ENCODE measurements at places on chromosomes 12 and 14.

- DNase-seq, result no peak
These were observed 127.3 kb upstream of the TMPO start for GRCh38 chr12:98388126-98388525.

DNA sequence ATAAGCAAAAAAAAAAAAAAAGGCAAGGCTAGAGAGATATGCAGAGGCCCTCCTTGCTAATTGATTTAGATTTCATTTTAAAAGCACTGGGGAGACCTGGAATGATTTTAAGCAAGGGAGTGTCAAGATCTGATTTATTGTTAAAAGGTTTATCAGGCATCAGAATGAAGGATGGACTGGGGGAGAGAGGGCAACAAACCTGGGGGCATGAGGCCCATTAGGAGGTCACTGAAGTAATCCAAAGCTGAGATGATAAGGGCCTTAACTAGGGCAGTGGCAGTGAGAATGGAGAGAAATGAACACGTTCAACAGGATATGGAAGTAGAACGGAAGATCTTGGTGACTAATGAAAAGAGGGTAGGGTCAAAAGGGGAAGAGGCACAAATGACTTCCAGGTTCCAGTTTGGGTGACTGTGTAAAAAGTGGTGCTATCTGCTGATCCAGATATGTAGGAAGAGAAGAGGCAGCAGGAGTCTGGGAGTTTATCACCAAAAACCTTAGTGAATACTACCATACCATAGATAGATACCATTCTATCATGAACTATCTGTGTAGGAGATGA is 24.0 kb downstream of the KITLG start:
- no peak for DNase-seq

GRCh38 chr12:100058482-100059029 is 73.8 kb upstream of the ANKS1B start:
- DNase-seq, result no peak

- no peak for DNase-seq
These were observed 44.5 kb downstream of the ASCL4 start for GRCh38 chr12:107818984-107819383.

- DNase-seq, result no peak
These were observed 149.6 kb upstream of the DYRK2 start for GRCh38 chr12:67498991-67499390.

DNA sequence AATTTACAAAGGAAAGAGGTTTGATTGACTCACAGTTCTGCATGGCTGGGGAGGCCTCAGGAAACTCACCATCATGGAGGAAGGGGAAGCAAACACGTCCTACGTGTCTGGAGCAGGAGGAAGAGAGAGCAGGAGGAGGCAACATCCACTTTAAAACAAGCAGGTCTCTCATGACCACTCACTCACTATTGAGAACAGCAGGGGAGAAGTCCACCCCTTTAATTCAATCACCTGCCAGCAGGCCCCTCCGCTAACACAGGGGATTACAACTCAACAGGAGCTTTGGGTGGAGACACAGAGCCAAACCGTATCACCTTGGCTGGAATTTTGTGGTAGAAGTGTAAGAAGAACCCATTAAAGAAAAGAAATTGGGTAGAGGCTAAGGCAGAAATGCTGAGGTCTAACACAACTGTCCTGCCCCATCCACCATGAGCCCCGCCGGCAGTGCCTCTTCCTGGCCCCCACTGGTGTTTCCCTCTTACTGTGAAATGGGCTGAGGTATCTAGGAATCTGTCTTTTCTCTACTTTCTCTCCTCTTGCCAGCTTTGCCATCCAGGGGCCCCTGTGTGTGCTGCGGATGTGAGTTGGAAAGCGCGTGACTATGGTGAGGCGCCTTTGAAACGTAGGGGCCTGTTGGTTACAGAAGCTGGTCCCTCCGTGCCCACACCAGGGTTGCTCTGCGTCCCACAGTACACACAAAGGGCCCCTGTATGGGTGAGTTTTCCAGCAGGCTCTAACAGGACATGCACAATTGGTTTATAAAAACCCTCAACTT is 108.0 kb upstream of the TMEM132D start:
- DNase-seq, result no peak

GRCh38 chr12:71787580-71787979 is 32.9 kb downstream of the RAB21 start:
- DNase-seq, result no peak

GRCh38 chr12:77847060-77847541 is 16.4 kb downstream of the NAV3 start:
- no peak for DNase-seq

DNA sequence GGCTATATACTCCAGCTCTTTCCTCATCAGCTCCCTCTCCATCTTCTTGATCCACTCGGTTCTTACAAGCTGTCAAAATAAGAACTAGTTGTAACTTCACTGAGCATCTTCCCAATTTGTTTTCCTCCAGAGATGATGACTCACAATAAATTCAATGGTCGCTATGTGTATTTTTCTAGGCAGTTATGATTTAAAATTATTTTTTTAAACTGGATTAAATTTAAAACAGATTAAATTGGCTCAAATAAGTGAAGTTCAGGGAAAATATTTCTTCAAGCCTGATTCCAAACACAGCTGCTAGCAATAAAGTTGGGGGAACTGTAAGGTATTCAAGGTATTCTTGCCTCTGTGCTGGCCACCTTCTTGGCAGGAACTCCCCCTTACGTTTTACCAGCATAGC is 717.7 kb upstream of the USP15 start:
- DNase-seq, result no peak

GRCh38 chr14:70416725-70417349 is at the start of gene SYNJ2BP:
SYNJ2BP (minus strand) TSS chr14:70417090; CDS start chr14:70416963, 127 bp downstream.
- peak; percentile 64 for DNase-seq

DNA sequence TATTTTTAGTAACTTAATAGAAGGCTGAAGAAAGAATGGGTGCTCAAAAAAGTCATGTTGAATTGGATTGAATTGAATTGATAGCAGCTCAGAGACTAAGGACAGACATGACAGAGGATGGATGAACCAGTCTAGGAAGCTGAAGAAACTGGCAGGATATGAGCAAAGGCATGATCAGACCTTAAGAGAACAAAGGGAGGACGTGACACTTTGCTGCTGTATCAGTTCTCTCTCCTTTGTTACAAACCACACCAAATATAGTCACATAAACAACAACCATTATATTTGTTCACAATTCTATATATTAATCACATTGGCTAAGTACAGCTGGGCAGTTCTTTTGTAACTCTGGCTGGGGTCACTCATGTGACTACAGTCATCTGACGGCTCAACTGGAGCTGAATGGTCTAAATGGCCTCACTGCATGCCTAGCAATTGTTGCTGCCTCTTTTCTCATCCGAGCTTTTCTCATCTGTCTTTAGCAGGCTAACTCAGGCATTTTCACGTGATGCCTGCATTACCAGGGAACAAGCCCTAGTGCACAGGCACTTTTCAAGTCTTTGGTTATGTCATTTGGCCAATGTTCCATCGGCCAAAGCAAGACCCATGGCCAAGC is 355.0 kb downstream of the ETNK1 start:
- DNase-seq, result no peak

- DNase-seq, result no peak
These were observed 254.7 kb downstream of the IPO8 start for GRCh38 chr12:30440826-30441602.

GRCh38 chr12:123150275-123150743 is 581 bp downstream of the PITPNM2 start:
- no peak for DNase-seq

- no peak for DNase-seq
These were observed 233.3 kb downstream of the CCDC59 start for GRCh38 chr12:82124711-82125380.

DNA sequence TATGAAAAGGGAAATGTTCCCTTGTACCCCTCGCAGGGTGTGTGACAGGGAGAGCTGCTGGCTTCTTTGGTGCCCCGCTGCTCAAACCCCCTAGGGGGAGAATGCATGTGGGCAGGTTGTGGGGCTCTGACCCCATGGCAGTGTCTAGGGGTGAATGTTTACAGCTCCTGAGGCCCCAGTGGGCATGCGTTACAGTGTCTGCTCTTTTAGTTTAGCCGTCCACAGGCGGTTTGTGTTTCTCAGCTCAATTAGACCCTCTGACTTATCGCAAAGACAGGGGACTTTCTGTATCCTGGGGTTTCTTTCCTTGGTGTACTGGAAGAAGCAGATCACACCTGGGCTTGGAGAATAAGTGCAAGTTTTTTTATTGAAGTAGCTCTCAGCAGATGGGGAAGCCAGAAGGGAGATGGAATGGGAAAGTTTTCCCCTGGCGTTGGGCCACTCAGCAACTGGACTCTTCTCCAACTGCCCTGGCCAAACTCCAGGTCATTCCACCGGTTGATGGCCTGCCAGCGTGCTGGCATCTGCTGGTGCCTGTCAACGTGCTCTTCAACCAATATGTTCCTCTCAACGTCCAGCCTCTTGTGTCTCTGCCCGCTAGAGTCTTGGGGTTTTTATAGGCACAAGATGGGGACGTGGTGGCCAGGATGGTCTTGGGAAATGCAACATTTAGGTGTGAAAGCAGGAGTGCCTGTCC is 720.9 kb downstream of the FSCB start:
- no peak for DNase-seq

DNA sequence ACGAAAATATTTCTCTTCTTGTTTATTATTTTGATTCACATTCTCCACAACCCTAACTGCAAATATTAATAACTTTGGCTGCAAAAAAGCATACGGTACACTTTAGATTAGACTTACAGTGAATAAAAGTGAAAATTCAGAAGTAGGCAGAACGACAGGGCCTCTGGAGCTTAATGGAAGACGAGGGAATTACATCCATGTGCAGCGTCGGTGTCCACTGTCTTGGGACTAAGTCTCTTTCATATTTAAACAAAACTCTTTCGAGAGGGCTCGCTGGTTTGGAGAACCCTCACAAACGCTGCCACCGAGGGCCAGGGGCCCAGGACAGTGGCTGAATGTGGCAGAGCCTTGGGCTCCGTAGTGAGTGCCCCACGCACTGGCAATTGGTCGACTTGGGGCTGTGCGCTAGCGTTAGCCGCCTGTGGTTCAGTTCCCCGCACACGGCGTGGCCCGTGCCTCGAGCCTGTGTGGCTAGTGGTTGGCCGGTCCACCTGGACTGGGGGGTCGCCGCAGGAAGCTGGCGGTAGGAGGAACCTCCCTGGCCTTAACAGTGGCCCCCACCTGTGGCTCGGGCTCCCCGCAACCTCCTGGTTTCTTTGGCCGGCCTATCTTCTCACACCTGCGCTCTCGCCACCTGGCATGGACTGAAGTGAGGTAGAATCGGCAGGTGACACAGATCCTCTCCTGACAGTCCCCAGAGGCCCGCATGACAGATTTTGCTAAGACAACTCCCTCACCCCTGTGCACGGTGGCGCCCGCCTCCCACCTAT is 739 bp upstream of the PAX9 start:
- no peak for DNase-seq

DNA sequence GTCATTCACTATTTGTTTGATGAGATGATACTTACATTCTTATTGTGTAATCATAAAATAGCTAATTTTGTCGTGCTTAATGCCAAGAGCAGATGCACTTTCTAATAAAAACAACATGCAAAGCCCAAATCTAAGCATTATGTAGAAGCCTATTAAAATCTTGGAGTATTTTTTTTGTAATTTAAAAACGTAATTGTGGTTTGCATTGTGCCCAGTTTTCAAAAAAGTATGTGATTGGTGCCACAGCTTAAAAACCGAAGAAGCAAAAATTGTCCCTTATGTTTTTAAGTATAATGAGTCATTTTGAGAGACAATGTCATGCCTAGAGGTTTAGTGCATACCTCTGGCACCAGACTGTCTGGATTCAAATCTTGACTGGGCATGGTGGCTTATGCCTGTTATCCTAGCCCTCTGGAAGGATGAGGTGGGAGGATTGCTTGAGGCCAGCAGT is 464.8 kb upstream of the RGS6 start:
- DNase-seq, result no peak

- no peak for DNase-seq
These were observed 326.3 kb downstream of the BMP4 start for GRCh38 chr14:53630336-53630735.

DNA sequence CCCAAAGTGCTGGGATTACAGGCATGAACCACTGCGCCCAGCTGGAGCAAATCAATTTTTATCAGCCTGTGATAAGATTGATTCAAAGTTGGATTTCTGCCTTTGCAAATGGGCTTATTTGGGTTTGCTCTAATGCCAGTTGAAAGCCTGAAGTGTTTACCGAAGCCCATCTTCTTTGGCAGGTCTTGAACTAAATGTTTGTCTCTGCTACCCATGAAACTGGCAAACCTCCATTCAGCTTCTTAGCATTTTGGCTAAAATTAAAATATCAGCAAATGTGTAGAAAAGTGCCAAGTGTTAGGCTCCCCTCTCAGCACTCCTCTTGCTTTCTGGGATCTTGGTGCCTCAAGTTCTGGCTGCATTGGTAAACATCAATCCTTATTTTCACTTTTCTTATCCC is 61.5 kb downstream of the MGAT4C start:
- no peak for DNase-seq

DNA sequence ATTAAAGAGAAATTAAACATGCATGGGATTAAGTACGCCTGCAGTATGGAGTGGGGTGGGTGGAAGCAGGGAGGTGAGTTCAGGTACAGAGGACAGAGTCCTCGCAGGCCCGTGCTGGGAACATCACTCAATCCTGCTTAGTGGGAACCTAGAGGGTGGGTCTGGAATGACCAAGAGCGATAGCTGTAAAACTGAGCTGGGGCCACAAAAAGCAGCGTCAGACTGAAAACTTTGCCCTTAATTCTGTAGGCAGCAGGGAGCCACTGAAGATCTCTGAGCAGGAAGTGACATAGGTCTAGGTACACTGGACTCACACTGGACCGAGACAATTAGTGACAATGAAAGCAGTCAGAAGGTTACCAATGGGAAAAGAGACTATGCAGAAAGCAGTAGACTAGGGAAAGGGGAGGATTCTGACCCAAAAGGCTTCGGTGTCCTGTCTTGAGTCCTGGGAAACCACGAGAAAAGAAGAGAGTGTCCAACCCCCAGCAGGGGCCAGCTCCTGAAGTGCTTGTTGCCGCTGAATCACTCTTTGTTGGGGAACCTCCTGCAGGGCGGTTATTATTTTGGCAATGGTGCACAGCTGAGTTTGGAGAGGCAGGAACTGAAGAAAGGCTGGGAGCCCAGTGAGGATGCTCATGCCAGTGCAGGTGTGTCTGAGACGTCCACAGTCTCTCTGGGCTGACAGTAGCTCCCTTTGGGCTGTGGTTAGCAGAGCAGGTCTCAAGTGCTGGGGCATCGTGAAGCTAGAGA is 97.4 kb downstream of the PLXNC1 start:
- DNase-seq, result no peak

Measured in CD4-positive, alpha-beta T cell treated with Interleukin-15 for 4 hours (primary cell).